ENCODE measurements at places on chromosomes 4 and X.

DNA sequence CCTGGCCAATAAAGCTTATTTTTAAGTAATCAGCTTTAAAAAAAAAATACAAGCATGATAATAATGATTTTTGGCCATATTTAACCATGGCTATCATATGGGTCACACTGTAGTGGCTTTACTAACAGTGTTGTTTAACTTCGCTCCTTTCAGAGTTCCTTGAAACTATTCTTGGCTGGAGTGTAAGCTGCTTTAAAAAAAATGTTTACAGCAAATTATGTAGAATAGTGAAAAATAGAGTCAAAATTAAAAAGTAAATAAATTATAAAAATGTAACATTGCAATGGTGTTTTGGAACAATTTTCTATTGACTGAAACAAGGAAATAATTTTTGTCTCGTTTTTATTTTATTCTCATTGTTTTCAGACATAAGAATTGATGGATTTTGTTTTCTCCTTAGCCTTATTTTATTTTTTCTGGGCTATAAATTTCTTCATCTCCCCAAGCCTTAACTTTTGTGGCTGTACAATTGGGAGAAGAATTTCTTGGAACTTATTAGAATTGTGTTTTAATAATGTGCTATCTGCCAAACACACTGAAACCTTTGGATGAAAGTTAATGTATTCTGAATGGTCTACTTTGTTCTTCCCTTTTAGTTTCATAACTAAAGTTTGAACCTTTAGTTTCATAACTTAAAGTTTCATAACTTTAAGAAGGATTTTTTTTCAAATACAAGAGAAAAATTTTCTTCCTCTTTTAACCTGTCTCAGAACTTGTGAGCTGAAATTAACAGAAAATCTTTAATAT lies 182.0 kb downstream of the ARHGAP24 start:
- no peak for DNase-seq

DNA sequence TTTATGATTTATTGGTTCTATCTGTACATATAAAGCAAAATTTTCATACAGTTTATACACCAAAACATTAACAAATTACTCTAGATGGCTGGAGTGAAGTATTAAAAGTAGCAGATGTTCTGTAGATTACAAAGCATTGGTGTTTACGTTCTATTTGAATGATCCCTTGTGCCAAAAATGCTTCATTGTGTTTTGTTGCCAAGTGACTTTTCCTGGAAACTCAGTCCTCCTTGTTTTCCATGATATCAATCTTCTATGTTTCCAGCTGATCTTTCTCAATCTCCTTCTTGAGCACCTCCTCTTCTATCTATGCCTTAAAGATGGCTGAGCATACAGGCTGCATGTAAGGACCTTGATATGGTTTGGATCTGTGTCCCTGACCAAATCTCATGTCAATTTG lies 263.6 kb upstream of the CTSO start:
- no peak for DNase-seq

DNA sequence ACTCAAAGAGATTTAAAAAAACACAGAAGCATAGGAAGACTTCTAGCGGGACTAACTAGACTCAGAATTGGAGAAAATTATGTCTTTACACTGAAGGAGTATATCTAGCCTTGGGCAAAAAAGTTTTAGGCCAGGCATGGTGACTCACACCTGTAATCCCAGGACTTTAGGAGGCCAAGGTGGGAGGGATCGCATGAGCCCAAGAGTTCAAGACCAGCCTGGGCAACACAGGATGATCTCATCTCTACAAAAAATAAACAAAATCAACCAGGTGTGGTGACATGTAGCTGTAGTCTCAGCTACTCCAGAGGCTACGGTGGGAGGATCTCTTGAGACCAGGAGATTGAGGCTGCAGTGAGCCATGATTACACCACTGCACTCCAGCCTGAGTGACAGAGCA lies 99.5 kb downstream of the NEUROG2 start:
- DNase-seq = no peak

- no peak for DNase-seq
These were observed 29.0 kb downstream of the UGT2A2 start for GRCh38 chr4:69610484-69610883.

DNA sequence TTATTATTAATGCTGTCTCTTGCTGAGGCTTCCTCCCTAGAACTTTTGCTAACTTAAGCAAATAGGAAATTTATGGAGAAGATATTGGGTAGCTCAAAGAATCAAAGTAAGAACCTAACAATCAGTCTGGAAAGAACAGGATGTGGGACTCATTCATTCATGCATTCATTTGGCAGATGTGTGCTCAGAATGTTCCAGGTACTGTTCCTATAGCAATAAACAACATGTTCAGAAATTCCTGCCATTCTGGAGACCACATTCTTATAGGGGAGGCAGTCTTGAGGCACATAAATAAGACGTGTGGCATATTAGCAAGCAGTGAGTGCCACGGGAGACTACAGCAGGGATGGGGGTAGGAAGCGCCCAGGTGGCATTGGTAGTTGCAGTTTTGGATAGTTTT lies 5.0 kb downstream of the GRK4 start:
- no peak for DNase-seq

- no peak for DNase-seq
These were observed 122.2 kb upstream of the PDE5A start for GRCh38 chr4:119750771-119751170.

GRCh38 chr4:23058165-23058776 lies 365.5 kb downstream of the GBA3 start:
- no peak for DNase-seq

DNA sequence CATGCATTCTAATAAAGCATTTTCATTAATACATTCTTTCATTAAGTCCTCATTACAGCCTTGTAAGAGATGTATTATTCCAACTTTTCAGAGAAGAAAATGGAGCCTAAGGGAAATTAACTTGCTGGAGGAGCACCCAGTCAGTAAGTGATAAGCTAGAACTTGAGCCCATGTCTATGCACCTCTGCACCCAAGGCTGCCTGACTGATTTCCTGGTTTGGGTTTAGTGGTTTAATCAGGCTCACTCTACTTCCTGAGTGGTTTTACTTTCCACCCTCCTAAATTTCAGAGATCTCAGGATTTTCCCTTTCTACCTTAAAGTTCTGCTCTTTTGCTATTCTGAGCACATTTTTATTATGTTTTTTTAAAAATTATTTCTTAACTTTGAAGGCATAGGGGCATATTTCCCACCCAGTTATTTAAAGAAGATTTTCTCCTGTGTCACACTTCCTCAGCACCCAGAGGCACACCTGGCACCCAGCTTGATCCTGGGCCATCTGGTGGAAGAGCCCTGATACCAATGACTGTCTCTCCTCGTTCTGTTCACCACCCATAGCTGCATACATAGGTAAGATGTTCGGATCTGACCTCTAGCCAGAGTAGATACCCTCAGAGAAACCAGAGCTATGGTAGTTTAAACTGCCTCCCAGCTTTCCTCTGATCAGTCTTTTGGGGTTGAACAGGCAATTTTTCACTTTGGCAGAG lies 10.4 kb downstream of the CORIN start:
- DNase-seq = no peak

DNA sequence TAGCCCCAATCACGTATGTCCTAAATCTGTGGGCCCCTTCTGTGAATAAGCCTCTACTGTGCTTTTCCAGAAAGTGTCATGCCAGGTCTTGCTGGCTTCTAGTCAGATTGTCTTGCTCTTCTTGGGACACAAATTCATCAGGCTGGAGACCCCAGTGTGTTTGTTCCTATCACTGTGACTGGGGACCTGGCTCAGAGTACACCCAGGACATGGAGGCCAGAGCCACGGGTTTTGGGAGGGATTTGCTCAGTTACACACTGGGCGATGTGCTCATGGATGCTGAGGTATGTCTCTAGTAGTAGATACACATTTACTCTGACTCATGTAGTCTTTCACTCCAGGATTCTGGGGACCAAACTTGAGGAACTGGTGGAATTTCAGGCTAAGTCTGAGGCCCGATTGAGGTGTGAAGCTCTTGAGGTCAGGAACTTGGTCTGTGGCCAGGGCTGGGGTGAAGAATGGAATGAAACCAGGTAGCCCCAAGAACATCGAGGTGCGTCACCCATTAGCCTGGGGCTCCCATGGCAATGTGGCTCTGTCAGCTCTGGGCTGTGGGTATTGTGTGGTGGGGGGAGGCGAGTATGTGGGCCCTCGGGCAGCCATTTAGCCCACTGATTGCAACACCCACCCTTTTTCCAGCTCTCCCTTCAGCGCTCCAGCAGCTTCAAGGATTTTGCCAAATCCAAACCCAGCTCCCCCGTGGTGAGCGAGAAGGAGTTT lies 7.7 kb downstream of the SASH3 start:
- DNase-seq = no peak

GRCh38 chr4:958696-959337 lies 14.6 kb downstream of the DGKQ start:
- DNase-seq = no peak

- DNase-seq = no peak
These were observed 34.5 kb downstream of the NIPAL1 start for GRCh38 chr4:48051078-48051477.

GRCh38 chrX:154473683-154474082 lies 5.4 kb downstream of the LAGE3 start:
- no peak for DNase-seq

GRCh38 chr4:158176776-158177175 lies 4.0 kb upstream of the GASK1B start:
- DNase-seq = no peak

- DNase-seq = no peak
These were observed 208.7 kb downstream of the SOWAHB start for GRCh38 chr4:76689145-76689817.

GRCh38 chr4:140819610-140820009 lies 63.4 kb upstream of the TBC1D9 start:
- no peak for DNase-seq

DNA sequence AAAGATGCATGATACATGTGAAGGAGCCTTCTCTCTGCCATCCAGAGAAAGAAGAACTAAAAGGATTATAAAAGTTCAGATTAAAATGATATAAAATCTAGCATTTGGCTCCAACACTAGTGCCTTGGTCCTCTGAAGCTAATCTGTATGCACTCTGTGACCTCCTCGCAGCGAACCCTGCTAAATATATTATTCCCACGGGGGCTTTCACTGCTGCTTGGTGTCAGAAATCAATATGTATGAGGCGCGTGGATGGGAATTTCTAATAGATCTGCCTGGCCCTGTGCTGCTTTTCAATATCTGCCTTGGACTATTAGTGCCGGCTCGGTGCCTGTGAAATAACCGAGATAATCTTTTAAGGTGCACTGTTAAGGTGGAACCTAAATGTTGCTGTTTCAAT lies 69.7 kb downstream of the CXXC4 start:
- DNase-seq = no peak

- DNase-seq = no peak
These were observed 251.8 kb upstream of the SLIT2 start for GRCh38 chr4:19999775-20000414.

DNA sequence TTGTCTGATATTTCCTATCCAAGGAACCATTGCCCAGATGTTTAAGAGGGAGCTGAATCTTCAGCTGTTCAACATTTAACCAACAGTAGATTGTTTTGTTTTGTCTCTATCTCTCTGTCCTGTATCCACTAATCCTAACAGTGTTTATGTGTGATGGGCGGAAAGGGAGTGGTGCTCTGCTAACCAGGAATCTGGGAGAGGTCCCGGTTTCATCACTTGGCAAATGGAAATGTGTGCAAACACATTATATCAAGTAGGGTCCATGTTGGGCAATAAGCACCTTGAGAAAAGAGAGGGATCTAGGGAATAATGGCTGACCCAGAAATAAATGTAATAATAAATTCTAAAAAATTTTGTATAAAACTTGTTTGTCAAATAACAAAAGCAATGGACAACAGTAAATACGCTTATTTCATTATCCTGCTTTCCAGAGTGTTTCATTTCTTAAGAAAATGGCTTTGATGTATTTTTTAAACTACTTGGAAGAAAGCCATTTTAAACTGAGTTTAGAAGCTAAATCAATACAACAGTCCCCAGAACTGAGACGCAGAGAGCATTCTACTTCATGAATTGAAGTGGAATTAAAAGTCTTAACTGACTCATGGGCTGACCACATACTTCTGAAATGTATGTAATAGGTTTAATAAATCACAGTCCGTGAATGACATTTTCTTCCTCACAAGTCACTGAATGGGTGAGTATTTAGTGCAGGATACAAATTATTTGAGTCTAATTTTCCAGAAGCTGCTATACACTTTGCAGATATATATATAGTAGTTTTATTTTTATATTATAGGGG lies 55.8 kb downstream of the EMCN start:
- DNase-seq = no peak

- peak; percentile 32 for DNase-seq
These were observed 24.3 kb upstream of the PGM2 start for GRCh38 chr4:37802068-37802666.

DNA sequence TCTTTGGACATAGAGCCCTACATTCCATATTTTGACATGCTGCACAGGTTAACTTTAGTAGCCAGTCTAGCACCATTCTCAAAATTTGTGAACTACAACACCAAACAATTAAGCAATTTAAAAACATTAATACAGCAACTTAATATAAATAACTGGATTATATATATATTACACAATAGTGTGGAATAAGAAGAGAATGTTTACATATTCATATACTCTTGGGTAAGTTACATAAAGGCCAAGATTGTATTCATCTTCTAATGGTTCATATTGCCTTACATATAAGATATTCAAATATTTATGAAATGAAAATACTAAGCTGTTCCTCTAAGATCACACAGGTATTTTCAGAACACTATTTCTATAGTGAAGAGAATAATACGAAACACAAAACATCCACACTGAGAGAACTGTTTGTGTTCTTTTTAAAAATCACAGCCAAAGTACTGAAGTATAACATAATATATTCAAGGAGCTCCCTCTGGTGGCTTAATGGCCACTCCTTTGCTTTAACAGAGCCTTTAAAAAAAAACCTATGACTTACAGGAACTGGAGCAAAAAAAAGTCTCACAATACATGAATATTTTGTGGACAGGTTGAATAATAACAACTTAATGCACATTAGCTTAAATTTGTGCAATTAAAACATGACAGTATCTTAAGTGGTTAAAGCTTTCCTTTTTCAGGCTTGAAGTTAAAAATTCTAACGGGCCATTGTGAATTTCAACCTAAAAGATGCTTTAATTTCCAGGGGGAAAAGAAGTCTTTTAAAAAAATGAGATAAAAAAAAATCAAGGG lies 46.2 kb downstream of the NEK1 start:
- no peak for DNase-seq

GRCh38 chr4:168562041-168562571 lies 65.3 kb downstream of the PALLD start:
- DNase-seq = no peak

Data from NCI-H2029 treated with DMSO at 0.1 percent for 48 hours (cell line).